ENCODE measurements at places on chromosomes 7 and 10.

DNA sequence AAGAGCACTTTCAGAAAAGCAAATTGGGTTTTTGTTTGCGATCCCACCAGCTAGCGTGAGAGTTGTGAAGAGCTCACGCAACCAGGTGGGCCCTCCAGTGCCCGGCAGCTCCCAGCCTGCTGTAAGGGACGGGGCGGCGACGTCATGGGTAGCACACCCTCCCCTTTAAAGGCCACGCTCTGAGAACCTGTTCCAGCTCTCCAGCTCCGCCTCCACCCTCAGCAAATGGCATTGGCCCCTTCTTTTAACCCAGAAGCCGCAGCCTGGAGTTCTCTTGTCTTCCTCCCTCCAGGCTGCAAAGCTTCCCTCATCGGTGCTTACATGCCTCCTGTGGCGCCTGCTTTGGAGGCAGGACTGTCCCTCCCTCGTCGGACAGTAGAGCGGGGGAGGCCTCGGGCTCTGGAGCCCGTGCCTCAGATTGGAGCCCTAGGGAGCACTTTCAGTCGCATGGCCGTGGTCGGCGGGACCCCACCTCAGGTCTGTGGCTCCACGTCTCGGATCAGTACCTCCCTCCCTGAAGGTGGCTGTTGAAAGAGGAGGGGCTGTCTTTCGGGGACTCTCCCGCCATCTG is 32.9 kb downstream of the WIPI2 start:
- DNase-seq, result no peak

DNA sequence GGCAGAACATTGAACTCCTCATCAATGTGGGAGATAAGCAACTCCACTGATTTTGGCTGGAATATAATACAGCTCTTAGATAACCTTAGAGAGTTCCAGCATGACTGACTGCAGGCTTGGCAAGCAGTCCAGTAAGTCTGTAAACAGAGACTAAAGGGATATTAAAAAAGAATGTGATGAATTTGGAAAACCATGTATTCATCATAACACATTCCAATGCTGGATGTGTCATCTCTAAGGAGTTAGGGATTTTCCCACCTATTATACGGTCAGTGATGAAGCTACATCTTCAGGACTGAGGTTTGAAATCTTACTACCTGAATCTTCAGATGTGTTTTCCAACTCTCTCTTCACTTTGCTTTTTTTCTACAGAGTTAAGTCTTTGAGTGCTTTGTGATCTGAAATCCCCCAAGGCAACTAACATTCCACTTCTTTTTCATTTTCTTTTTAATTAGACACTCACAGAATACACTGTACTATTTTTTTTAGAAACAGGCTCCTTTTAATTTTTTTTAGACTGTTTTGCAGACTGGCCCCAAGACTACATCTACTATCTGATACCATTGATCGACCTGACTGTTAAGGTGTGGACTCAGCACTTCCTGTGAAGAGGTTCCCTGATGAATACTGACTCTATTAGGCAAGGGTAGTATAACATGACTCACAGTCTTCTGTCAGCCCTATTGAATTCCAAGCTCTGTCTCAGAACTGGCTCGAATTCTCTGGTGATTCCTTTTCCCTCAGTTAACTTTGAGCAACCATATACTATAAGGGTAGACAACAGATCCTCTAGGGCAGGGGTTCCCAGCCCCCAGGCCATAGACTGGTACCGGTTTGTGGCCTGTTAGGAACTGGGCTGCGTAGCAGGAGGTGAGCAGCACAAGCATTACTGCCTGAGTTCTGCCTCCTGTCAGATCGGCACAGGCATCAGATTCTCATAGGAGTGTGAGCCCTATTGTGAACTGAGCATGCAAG is 678.2 kb downstream of the GRM8 start:
- peak; percentile 87 for DNase-seq

DNA sequence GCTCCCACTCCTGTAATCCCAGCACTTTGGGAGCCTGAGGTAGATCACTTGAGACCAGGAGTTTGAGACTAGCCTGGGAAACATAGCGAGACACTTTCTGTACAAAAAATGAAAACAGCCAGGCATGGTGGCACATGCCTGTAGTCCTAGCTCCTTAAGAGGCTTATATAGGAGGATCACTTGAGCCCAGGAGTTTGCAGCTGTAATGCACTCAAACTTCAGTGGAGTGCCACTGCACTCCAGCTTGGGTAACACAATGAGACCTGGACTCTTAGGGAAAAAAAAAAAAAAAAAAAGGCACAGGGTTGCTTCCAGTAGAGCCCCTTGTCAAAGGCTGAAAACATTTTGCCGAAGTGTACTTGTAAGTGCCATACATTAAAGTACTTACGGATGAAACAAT is 195.3 kb downstream of the PHTF2 start:
- no peak for DNase-seq

DNA sequence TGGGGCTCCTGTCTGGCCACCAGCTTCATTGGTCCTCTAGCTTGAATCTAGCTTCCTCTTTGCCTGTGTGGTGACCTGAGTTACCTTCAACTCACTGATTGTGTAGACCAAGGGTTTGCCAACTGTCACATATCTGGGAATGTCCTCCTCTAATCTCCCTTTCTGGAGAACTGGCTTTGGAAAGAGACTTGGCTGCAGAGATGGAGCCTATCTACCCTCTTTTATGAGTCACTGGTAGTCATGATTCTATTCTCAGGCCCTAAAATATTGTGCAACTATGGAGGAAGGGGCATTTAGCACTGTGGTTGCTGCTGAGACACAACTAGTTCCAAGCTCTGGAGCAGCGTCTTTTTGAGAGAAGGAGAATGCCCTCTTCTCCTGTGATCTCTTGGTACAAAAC is 691.3 kb downstream of the KCNMA1 start:
- peak; percentile 51 for DNase-seq

- no peak for DNase-seq
Observed at GRCh38 chr10:11505639-11506038, 105.8 kb downstream of the USP6NL start.

DNA sequence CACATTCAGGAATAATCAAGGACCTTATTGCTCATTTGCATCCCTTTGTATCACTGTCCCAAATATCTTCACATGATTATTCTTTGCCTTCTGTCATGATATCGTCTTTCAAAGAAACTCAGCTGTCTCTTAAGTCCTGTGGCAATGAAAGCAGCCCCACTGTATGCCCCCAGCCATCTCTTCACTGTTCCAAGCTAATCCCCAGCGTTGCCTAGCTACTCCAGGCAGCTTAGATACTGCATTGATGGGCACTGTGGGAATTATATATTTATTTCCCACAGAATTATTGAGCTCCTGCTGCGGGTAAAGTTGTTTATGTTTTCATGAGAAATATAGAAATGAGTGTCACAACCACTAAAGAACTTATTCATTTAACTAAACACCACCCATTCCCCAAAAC is 38.8 kb downstream of the SND1 start:
- no peak for DNase-seq

GRCh38 chr10:86170255-86171108 is 196.1 kb downstream of the GRID1 start:
- DNase-seq, result no peak

DNA sequence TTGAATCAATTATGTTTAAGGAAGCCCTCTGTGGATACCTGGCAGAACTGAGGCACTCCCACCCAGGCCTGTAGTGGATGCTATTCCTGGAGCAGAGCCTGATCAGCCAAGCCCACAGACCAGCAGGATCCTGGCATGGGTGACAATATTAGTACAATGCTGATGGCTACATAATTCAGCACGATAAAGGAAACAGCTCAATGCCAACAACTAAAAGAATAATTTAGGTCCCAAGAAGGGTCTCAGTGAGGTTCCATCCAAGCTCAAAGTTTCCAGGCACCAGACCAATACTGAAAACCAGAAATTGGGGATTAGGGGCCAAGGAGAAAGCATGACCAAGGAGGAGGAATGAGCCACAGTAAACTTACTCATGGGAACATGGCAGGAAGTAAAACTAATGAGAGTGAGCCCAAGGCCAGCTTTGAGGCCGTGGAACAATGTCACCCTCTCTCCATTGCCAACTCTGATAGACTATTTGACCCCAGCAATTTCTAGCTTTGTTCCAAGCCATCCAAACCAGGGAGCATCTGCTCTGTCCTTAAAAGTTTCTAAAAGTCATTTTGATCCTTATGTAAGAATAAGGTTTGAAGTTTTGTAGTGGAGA is 1082.4 kb downstream of the KCNMA1 start:
- DNase-seq, result no peak

GRCh38 chr10:26869528-26869927 is 8.8 kb upstream of the ABI1 start:
- no peak for DNase-seq

DNA sequence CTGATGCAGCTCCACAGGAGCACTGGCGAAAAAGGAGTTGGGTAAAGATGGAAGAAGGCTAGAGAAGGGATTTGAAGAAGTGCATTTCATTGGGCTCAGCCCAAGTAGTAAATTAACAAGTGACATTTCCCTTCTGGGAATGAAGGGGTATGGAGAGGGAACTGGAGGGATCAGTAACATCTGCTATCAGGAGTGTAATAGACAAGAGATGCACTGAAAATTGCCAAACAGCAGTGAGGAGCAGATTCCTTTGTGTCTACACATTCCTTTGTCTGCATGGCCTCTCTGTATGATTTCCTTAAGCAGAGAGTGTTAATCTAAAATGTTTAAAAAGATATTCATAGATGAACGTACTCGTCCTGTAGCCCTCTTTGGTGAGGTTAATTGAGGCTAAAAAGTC is 148.2 kb upstream of the FERD3L start:
- peak; percentile 69 for DNase-seq

DNA sequence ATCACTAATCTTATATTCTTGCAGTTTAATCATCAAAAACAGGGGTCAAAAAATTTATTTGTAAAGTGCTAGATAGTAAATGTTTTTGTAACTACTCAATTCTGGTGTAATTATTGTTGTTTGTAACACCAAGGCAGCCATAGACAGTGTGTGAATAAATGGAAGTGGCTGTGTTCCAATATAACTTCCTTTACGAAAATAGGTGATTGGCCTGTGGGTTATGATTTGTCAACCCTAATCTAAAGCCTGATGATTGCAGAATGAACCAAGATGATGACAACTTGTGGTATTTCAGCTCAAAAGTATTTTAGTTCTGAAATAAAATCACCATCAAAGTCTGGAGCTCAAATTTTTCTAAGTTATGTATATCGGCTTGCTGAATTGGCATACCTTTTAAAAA is 34.4 kb upstream of the ETV1 start:
- DNase-seq, result peak; percentile 6

- DNase-seq, result no peak
Observed at GRCh38 chr10:119368991-119369869, 161.9 kb downstream of the GRK5 start.

DNA sequence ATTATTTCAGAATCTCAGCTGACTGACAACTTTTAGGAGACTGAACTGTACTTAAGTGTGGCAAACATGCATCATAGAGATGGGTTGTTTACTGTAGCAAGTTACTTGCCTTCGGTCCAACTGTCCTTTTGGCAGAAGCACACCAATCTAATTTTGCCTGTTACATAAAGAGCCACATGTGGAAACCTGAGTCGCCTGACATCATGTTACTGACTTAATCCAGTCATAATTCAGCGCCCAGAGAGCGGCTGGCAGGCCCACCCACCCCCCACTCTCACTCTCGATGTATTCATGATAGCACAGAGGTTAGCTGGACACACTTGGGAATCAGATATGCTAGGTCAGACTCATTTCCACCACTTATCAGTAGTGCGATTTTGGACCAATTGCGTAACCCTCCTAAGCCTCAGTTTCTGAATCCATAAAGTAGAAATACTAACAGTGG is 57.3 kb upstream of the CAPZA2 start:
- peak; percentile 55 for DNase-seq

DNA sequence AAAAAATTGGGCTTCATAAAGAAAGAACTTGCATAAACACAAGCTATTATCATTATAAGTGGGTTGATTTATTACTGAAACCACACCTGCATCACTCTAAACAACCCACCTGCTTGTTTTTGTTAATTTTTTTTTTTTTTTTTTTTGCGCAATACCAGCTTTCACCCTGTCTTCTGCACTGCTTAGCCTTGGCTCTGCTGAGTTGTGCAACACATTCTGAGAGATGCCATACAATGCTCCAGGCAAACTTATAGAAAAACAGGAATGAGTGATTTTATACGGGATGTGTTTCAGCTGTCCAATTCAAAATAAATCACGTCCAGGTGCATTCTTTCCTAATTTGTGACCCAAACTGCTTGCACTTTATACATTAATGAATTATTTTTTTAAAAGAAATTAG is 923.6 kb downstream of the GATA3 start:
- no peak for DNase-seq

- peak; percentile 95 for DNase-seq
Observed at GRCh38 chr10:104441329-104442000, 87.8 kb downstream of the CFAP58 start.

- no peak for DNase-seq
Observed at GRCh38 chr7:34851431-34851830, 185.9 kb downstream of the DPY19L1 start.

GRCh38 chr10:119518176-119518575 is 24.3 kb downstream of the RGS10 start:
- DNase-seq, result no peak

GRCh38 chr10:26367771-26368170 is 70.4 kb upstream of the APBB1IP start:
- DNase-seq, result peak; percentile 15

GRCh38 chr7:142804728-142805207 is 34.0 kb downstream of the PRSS2 start:
- DNase-seq, result no peak

GRCh38 chr7:465710-466400 is 53.8 kb downstream of the PDGFA start:
- DNase-seq, result no peak

GRCh38 chr10:131723297-131724168 is 177.3 kb upstream of the PPP2R2D start:
- no peak for DNase-seq

DNA sequence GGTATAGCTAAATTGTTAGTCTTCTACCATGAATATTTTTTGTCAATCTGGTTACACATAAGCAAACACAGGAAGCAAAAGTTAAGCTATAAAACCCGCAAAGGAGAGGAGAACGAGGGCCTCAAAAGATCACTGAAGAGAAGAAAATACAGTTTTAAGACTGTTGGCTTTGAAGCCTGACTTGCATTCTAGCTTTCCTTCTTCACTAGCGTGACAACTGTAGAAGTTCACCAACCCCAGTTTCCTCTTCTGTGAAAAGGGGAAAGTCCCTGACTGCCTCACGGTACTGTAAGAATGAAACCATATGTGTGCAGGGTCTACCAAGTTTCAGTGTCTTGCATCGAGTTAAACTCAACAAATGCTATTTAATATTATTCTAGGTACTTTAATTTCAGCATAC is 7.5 kb upstream of the LRRN3 start:
- DNase-seq, result peak; percentile 82

DNA sequence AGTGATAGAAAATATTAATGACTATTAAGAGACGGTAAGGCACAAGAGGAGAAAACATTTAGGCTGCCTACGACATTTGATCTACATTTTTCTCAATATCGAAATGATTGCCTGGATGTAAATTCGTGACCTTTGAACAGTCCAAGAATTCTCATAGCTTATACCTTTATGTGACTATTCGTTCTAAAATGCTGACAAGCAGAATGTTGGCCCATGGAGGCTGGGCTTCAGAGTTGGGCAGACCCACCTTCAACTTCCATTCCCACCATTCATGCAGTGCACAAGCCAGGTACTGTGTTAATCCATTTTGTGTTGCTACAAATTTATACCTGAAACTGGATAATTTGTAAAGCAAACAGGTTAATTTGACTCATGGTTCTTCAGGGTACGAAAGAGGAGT is 441.4 kb upstream of the COBL start:
- DNase-seq, result no peak

- no peak for DNase-seq
Observed at GRCh38 chr10:31687663-31688482, 240.8 kb downstream of the ARHGAP12 start.

GRCh38 chr10:17236468-17237148 is 8.6 kb downstream of the VIM start:
- DNase-seq, result no peak
